ENCODE measurements at places on chromosomes 12 and 14.

GRCh38 chr12:75137896-75138295 lies 71.7 kb downstream of the KCNC2 start:
- DNase-seq = no peak

DNA sequence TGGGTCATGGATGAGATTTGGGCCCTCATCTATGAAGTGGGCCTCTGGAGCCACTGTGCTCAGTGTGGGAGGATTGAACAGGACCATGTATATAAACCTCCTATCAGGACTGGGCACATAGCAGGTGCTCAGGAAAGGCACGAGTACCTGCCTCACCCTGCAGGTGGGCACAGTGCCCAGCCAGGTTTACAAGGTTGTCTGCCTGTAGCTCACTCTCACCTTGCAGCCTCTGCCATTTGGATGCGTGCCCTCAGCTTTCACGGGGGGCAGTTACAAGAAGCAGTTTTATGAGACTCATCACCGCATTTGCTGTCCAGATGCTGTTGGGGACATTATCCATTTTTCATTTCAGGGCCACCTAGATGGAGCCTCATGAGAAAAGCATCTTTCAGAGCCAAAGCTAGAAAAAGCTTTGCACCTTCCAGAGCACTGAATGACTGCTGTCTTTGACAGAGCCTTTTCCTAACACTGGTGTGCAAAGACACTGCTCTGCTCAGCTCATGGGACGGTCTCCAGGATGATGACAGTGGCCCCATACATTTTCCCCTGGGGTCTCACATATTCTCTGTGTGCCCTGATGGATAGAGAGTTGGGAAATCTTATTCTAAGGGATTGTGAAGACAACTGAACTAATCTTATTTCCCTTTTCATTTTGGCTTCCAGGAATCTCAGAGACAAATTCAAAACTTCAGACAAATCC lies 327.5 kb upstream of the RTL1 start:
- no peak for DNase-seq

DNA sequence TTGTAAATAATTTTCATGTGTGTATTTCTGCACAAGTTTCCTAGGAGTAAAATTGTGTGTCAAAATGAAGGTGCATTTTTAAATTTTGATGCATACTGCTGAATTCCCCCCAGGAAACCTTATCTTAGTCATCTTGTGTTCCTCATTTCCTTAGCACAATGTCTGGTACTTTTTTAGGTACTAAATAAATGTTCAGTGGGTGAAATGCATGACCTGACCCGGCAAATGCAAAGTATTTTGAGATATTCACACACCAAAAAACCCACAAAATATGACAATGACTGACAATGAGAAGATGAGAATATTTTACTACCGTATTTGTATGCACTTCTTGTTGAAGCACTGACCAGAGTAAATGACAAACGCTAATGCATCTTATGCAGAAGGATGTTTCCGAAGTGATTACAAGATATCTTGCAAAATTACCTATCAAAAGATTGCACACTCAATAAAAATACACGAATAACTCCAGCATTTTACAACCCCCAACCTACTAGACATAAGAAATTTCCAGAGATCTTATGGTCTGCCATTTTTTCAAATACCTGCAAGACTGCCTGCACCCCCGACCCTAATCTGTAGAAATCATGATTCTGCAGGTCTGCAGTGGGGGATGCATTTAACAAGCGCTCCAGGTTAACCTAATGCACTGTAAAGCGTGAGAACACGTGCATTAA lies 895 bp upstream of the PRKAB1 start:
- DNase-seq = no peak

GRCh38 chr14:24137529-24138395 lies 1.8 kb downstream of the PSME1 start:
- DNase-seq = no peak

DNA sequence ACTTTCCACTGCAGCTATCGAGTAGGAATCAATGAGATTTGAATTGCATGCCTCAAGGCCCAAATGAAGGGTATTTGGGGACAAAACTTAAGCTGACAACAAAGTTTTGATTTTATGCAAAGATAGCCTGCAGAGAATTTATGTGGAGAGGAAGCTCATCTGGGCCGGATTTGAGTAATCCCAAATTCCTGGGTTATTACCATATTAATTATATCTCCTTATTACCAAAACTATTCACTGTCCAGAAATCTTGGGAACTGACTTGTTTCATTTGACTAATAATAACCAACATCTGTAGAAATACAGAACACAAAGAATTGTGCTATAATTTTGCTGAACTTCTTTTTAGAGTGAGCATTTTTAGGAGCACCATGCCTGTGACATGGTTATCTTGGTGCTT lies 70.4 kb downstream of the KITLG start:
- DNase-seq = no peak

- DNase-seq = no peak
These were observed 138.6 kb downstream of the RPS29 start for GRCh38 chr14:49447540-49448107.

DNA sequence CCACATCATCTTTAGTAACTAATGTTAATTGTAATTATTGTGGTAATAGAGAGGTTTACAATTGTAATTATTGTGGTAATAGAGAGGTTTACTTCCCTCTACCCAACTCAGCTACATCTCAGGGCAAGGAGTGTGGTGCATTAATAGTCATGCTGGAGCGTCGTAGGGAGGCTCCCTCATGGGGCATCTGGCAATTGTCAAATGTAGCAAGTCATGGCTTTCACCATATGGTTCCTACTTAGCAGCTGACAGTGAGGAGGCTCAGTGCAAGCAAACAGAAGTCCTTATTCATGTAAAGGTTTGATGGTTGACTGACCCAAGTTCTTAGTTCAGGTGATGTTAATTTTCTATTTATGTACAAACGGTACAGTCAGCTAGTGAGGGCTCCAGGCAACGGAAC lies 1012.0 kb downstream of the FLRT2 start:
- DNase-seq = peak; percentile 86

GRCh38 chr12:69501154-69501895 lies 31.1 kb downstream of the FRS2 start:
- no peak for DNase-seq

DNA sequence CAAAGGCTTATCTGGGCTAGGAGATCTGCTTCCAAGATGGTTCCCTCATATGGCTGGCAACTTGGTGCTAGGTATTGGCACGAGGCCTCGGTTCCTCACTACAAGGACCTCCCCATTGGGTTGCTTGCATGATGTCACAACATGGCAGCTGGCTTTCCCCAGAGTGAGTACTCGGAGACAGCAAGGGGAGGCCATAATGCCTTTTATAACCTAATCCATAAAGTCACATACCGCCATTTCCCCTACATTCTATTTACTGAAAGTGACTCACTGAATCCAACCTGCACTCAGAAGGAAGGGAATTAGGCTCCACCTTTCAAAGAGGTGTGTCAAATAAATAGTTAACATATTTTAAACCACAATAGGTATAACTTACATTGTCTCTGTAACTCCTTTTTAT lies 130.9 kb downstream of the SAMD4A start:
- no peak for DNase-seq

GRCh38 chr12:9796971-9797370 lies 30.3 kb upstream of the KLRF1 start:
- no peak for DNase-seq

DNA sequence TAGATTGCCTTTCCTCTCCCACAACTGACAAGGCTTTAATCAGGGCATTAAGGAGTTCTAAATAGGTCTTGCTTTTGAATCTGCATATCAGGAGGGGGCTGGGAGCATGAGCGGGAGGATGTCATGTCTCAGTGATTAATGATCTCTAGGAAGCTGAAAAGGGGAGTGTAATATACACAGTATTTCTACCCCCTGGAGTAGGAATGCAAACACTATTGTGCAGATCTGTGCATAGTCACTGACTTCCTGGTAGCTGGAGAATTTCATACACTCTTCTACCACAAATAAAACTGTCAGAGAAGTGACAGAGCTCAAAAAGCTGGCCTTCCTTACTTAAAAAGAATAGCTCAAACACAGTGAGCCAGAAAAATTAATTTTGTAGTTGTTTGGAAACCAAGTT lies 65.8 kb downstream of the RIC8B start:
- no peak for DNase-seq

DNA sequence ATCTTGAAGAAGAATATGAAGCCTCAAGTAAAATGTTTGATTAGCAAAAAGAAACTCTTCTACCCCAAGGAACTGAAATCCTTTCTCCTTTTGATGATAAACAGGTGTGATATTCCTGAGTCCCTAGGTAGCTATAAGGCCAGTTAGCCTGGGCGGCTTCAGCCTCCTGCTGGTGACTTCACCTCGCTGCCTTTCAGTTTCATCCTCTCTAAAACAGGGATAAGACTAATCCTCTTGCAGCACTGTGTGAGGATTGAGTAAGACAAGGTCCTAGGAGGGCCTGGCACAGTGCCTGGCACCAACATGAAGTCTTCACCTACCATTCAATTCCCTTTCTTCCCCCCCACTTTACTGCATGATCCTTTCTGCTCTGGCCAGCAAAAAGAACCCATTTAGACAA lies 42.1 kb downstream of the CIT start:
- peak; percentile 7 for DNase-seq

DNA sequence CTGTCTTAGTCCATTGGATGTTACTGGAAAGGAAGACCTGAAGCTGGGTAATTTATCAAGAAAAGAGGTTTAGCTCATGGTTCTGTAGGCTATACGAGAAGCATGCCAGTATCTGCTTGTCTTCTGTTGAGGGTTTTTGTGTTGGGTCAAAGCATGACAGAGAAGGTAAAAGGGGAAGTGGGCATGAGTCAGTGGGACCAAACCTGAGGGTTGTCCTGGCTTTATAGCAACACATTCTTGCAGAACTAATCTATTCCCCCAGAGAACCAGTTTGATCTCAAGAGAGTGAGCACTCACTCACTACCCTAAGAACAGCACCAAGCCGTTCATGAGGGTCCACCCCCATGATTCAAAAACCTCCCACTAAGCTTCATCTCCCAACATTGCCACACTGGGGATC lies 19.0 kb upstream of the KRAS start:
- DNase-seq = no peak

DNA sequence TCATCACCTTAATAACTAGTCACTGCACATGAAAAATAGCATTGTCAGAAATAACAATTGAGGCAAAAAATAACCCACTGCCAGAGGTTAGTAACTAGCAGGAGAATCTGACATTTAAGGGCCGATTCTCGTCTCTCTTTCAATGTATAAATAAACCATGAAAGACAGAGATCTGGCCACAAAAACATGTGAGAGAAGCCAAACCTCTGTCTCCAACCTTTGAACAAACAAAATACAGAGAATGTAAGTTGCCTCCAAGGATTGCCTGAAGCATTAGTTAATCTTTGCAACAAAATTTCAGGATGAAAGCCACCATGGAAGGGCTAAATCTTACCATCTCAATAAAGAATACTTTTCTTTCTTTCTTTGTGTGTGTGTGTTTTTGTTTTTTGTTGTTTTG lies 257.4 kb upstream of the TMTC1 start:
- no peak for DNase-seq

- peak; percentile 18 for DNase-seq
These were observed 10.9 kb upstream of the MYL2 start for GRCh38 chr12:110931315-110931728.

DNA sequence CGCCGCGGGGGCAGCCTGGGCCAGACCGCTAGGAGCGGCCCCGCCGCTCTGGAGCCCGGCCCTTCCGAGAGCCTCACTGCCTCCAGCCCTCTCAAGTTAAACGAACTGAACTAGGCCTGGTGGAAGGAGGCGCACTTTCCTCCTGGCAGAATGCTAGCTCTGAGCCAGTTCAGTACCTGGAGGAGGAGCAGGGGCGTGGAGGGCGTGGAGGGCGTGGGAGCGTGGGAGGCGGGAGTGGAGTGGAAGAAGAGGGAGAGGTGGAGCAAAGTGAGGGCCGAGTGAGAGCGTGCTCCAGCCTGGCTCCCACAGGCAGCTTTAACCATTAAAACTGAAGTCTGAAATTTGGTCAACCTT lies 5.3 kb downstream of the LTB4R start:
- no peak for DNase-seq

GRCh38 chr14:34640826-34641225 lies 10.9 kb upstream of the SNX6 start:
- DNase-seq = no peak

DNA sequence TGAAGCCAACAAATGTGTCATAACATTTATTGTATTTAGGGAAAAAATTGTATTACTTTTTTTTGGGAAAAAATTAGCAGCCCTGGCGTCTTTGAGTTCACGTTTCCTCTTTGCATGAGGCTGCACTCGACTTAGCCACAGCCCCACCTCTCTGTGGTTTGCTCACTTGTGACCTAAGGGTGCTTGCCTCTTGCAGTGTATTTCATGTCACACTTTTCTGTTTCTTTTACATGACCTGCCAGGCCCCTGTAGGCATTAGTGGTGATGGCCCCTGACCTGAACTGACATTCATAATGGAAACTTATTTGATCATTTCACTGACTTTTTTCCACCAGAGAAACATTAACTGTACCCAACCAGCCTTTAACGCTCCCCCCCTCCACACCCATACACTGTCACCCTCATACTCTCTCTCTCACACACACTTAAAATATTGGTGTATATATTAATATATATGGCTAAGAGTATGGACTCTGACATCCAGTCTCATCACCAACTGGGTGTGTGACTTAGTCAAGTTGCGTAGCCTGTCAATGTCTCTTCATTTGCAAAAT lies 122.9 kb downstream of the PRKCH start:
- DNase-seq = no peak

- no peak for DNase-seq
These were observed 780.2 kb upstream of the TBX3 start for GRCh38 chr12:115464111-115464581.

DNA sequence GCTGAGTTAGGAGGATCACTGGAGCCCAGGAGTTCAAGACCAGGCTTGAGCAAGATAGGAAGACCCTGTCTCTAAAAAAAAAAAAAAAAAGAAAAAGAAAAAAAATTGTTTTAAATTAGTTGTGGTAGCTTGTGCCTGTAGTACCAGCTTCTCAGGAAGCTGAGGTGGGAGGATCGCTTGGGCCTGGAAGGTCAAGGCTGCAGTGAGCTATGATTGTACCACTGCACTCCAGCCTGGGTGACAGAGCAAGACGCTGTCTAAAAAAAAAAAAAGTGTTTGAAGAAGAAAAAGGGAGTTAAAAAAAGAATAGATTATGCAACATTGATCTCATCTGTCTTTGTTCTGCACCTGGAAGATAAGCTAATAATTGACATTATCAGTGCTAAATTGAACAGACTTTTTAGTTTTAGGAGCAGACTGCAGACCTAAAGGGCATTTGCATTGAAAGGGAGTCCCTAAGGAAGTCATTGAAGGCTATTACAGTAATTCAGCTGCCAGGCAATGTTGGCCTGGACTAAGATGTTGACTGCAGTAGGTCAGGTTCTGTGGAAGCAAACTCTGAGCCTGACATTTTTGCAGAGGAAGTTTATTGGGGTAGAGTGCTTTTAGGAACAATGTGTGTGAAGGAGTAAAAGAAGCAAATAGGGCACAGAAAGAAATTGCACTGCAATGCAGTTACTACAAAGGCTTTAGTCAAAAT lies 215.8 kb downstream of the PCNX1 start:
- DNase-seq = no peak

- DNase-seq = no peak
These were observed 26.6 kb downstream of the ASCL4 start for GRCh38 chr12:107801150-107801549.

All from NCI-H524 (cell line).